ENCODE measurements at places on chromosomes 5 and 9.

- DNase-seq = no peak
Observed at GRCh38 chr5:67215519-67216471, 19.2 kb upstream of the CD180 start.

GRCh38 chr9:111431684-111432083 is 52.5 kb downstream of the ECPAS start:
- DNase-seq = no peak

DNA sequence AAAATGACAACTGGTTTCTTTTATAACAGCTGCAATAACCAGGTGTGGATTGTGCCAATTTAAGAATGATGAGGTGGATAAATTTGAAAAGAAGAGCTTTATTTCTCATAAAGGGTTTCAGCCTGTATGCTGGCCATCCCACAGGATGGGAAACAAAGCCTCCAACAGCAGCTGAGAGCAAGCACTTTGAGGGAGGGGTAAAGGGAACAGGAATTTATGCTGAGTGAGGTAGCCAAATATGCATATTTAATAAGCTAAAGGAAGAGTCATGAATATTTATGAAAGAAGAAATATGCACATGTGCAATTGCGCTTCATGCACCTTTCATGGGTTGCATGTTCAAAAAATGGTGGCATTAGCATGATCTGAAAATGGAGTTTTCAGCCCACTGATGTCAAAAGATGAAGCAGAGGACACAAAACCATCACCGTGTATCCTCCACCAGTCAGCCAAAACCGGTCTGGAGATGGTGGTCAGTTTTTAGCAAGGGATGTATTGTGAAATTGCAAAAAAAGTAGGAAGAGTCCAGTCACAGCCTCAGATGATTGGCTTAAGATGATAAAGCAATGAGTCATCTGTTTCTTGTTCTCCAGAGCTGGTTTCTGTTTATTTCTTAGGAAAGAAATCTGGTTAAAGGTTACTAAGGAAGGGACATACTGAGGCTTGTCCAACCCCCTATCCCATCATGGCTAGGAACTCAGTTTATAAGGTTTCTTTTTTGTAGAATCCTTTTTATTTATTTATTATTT is 47.9 kb downstream of the DEPDC1B start:
- no peak for DNase-seq

DNA sequence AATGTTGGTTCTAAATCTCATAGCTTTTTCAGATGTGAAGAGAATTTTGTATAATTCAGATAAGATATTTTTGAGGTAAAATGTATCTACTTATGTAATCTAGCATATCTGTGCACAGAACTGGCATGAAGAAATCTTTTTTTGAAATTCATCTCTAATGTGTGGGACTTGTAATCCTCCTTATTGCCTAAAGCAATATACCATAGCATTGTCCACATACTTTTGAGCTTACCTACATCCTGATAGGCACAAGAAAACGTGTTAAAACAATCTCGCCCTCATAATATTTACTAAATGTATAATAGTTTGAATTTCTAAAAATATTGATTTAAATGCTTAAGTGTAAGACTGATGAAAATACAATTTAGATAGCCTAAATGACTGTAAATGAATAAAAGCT is 1686.5 kb upstream of the ACO1 start:
- no peak for DNase-seq

DNA sequence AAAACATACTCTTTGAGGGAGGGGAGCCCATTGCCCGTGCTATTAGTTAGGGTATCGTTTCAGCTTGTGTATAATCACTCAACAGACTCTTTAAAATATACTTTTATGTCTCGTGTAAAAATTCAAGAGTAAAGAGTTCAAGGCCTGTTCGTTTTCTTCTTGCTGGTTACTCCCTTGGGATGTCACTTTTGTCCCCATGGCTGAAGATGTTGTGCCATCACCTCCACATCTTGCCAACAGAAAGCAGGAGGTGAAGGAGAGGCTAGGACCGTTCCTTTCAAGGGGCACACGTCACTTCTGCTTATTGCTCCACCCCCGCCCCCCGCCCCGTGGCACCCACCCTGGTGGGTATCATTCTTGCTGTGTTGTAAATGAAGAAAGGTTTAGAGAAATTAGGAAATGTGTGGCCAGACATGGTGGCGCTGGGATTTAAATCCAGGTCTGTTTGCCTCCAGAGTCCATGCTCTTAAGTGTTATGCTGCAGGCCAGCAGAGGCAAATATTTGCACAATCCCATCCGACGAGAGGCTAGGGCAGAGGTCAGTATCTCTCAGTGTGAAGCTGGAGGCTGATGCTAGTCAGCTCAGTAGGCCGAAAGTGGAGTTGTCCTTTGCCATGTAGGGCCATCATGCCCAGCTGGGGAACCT is 3.0 kb downstream of the MLANA start:
- no peak for DNase-seq

GRCh38 chr9:97604901-97605645 is 28.1 kb downstream of the TSTD2 start:
- DNase-seq = no peak

DNA sequence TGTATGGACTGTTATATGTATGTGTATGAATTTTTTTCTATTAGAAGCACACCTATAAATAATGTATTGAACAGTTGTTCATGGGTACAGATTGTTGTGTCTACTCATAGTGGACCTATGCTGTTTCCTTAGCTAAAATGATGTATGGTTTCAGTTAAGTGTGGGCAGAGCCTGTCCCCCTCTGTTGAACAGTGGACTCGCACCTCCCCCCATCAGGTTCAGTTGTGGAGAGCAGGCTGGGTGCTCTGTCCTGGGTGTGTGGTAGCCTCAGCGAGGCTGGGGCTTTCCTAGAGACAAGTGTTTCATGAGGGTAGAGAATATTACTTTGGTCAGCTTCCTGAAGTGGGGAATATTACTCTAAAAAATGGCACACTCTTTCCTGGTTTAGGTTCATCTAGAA is 47.4 kb upstream of the LRRTM2 start:
- no peak for DNase-seq

DNA sequence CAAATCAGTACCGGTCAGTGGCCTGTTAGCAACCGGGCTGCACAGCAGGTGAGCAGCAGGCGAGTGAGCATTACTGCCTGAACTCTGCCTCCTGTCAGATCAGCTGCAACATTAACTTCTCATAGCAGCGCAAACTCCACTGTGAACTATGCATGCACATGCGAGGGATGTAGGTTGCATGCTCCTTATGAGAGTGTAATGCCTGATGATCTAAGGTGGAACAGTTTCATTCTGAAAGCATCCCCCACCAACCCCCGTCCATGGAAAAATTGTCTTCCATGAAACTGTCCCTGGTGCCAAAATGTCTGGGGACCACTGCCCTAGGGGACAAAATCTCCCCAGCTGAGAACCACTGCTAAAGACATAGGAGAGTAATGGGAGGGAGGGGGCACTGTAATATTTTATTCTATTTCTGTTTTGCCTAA is 51.1 kb downstream of the P4HA2 start:
- DNase-seq = no peak

GRCh38 chr5:88093765-88094164 is 174.9 kb downstream of the TMEM161B start:
- DNase-seq = no peak

DNA sequence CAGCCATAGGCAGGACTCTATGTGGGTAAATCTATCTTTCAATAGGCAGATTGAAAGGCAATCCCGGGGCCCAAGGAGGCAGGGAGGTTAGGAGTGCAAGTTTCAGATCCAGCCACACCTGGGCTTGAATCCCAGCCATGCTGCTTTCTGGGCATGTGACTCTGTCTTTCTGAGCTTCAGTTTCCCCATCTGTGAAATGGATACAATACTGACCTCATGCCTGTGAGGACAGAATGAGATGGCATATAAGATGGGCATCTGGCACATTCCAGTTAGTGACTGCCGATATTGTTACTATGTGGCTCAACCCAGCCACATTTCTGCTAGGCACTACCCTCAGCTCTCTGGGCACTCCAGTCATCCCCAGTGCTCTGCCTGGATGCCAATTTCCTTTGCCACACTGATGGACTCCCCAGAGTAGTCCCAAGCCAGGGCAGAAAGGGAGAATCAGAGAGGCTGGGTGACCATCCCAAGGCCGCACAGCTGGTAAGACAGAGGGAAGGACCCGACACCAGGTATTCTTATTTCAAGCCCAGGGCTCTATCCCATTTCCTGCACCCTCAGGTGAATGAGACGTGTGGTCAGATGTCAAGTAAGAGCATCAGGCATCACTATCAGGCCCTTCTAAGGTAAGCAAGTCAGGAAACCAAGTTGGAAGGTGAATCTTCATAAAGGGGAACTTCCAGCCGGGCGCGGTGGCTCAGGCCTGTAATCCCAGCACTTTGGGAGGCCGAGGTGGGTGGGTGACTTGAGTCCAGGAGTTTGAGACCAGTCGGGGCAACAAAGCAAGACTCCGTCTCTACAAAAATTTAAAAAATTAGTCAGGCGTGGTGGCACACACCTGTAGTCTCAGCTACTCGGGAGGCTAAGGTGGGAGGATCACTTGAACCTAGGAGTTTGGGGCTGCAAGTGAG is 38.7 kb downstream of the SH3PXD2B start:
- DNase-seq = no peak

DNA sequence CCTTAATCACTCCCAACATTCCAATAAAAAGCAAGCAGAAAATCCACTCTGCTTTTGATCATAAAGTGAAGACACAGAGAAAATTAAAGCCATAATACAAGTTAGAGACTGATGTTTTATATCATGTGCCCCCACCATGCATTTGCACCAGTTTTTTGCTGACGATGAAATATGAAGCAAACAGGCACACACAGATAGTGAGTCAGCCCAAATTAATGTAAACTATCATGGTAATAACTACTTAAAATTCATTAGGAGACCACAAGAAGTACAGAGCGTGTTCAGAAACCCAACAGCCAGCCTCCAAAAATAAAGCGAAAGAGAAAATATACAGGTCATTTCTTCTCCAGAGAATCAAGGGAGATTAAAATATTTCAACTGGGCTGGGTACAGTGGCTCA is 46.4 kb upstream of the KDM4C start:
- no peak for DNase-seq

- DNase-seq = no peak
Observed at GRCh38 chr5:116542619-116543018, 32.0 kb downstream of the SEMA6A start.

GRCh38 chr5:42591015-42591414 is 165.6 kb upstream of the CCDC152 start:
- no peak for DNase-seq

DNA sequence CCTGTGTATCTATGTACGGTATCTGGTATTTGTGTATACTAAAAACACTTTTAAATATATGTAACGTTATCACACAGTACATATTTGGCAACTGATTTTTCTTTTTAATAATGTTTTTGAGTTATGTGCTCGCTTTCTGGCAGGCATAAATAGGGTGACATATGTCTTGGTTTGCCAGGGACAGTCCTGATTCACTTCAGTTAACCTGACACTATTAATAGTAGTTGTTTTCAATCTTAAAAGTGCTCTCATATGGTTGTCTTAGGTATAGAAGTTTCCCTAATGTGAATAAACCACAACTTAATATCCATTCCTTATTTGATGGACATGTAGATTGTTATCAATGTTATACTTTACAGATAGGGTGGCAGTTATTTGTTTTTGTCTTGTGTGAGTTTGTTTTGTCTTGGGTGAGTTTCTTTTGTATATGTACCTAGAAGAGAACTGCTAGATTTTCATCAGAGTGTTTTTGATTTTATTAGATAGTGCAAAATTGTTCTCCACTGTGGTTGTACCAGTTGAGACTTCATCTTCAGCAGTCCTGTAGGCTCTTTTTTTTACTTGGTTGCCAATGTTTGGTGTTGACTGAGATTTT is 7.9 kb downstream of the G3BP1 start:
- DNase-seq = no peak

GRCh38 chr5:2403296-2403695 is 348.2 kb downstream of the IRX2 start:
- DNase-seq = no peak

- DNase-seq = no peak
Observed at GRCh38 chr5:6424700-6425099, 24.0 kb upstream of the UBE2QL1 start.

- DNase-seq = no peak
Observed at GRCh38 chr5:143014017-143014651, 244.0 kb downstream of the ARHGAP26 start.

GRCh38 chr5:91641730-91642350 is 258.7 kb upstream of the ARRDC3 start:
- peak; percentile 6 for DNase-seq

DNA sequence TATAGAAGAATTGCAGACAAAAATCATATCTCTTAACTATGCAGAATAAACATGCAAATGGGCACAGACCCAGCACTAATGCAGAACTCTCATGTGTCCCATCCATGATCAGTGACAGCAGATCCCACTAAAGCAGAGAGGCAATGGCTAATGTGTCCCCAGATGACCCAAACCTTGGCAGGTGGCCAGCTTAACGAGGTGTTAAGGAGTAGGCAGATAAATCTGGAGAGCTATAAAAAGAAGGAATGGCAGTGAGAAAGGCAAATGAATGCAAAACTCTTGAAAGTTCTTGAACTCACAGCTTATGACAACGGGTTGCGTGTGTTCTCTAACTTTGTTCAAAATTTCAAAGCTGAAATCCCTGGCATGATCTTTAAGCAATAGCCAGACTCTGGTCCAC is 265.4 kb downstream of the RASEF start:
- peak; percentile 33 for DNase-seq

DNA sequence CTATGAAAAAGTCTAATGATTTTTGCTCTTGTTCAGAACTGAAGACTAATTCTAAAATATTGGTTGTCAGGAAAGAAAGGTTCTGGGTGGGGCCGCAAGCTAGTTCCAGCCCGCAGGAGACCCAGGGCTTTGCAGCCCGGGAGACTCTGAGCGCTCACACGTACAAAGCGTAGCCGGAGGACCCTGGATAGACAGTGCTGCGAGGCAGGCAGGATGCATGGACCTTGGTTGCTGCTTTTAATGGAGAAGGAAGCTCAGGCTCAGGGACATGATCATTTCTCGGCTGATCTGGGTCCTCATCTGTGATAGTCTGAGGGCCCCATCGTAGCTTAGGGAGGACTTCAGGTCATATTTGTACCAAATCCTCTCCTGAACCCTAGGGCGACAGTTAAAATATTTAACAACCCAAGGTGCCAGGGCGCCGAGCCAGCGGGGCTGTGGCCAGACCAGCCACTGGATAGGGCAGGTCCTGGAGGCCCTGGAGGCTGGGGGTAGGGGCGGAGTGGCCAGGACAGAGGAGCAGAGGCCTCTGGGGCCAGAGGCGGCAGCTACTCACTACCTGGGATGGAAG is 70.1 kb upstream of the UNC5A start:
- no peak for DNase-seq

GRCh38 chr5:131810510-131811249 is 13.9 kb upstream of the FNIP1 start:
- DNase-seq = no peak

- DNase-seq = no peak
Observed at GRCh38 chr9:5326893-5327548, 12.7 kb downstream of the RLN1 start.

DNA sequence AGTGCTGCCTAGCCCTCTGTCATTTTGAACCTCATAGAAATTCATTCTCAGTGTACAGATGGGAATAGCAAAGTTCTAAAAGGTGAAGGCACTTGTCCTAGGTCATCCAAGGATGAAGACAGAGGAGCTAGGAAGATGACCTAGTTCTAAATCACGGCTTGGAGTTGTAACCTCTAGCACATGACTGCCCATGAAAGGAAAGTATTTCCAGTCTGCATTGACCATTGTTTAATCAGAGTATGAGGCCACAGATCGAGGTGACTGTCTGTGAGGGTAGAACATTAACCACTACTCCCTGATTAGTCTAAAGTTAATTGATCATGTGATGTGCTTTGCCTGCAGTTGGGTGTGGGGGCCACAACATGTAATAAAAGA is 674 bp upstream of the TNFSF15 start:
- DNase-seq = no peak

GRCh38 chr9:107488375-107489143 is 1.0 kb downstream of the KLF4 start:
- no peak for DNase-seq

GRCh38 chr5:18314192-18314778 is 680.0 kb downstream of the TAF11L14 start:
- DNase-seq = no peak
